ENCODE measurements at places on chromosomes 2 and 18. TPM values are rescaled to one million over a fixed set of nuclear protein-coding genes. Genes with fewer than 3 reads are reported as not detected.

RGPD4 gene
- not detected for total RNA-seq

RAPGEF4 gene
- total RNA-seq = 17.5 TPM

SIX3 gene
- not detected for total RNA-seq

MOCOS gene
- 0.53 TPM for total RNA-seq

UGT1A10 gene
- total RNA-seq = not detected

All from metanephros (tissue), 2 donors.